ENCODE measurements at places on chromosomes 6 and 20. TPM values are rescaled to one million over a fixed set of nuclear protein-coding genes. Genes with fewer than 3 reads are reported as not detected.
A peak's percentile ranks its signal among the peaks of the same experiment; 100 is the strongest.

GRCh38 chr6:79536585-79536953, 661 bp downstream of the LCA5 start:
- peak; percentile 66 for DNase-seq

GRCh38 chr20:54134445-54135220, 39.2 kb downstream of the CYP24A1 start:
- no peak for DNase-seq

ARFGEF2 gene
- 19.2 TPM for polyA plus RNA-seq

- DNase-seq: peak; percentile 18
These were observed 315.9 kb downstream of the TFAP2A start for GRCh38 chr6:10098756-10099528.

ADGRF4 gene
- polyA plus RNA-seq: 0.26 TPM

LMBRD1 gene
- polyA plus RNA-seq: 86.1 TPM

DNA sequence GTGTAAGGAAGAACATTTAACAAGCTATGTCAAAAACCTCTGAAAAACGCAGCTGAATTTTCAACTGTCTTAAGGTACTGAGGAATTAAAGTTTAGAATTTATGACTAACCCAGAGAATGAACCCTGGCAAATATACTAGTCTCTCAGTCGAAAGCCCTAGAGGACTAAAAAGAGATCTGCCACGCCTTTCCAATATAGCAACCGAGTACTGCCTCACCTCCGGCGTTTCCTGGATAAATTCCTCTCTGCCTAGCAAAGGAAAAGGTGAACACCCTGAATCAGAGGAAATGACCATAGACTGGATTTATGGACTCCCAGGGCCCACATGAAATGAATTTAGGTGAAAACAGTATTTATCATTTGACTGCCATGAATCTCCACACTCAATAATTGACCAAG, 12.0 kb upstream of the OR2B2 start:
- no peak for DNase-seq

GRCh38 chr20:49591217-49591865, 23.4 kb upstream of the PTGIS start:
- no peak for DNase-seq

MEP1A gene
- 0.28 TPM for polyA plus RNA-seq

- no peak for DNase-seq
These were observed 447.5 kb upstream of the HSF2 start for GRCh38 chr6:121951918-121952379.

DLK2 gene
- 1.8 TPM for polyA plus RNA-seq

DNA sequence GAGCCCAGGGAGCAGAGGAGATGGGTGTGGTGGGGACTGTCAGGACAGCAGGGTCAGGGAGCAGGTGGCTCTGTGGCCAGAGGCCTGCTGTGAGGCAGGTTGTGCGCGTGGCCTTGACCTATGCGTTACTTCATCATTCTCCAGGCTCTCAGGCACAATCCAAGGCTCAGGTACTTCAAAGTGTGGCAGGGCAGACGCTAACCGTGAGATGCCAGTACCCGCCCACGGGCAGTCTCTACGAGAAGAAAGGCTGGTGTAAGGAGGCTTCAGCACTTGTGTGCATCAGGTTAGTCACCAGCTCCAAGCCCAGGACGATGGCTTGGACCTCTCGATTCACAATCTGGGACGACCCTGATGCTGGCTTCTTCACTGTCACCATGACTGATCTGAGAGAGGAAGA, 535 bp downstream of the NCR2 start:
- no peak for DNase-seq

HLA-F gene
- 17.7 TPM for polyA plus RNA-seq

DNA sequence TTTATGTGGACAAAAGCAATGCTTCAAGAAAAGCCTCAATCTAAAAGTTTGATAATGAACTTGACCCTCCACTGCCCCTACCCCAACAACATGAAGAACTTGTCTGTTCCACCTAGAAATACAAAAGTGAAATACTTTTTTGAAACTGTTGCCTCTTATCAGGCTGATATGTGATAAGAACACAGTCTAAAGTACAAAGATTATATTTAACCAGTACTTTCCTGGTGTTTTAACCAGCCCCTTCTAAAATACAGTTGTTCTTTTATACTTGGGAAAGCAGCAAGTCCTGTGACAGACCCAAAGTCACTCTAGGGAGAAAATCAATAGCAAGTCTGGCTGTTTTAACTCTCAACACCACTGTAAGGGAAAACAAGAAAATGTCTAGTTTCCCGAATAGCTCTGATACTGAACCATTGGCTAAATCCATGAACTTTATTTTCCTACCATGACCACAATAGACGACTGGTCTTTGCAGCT, 6.6 kb downstream of the OARD1 start:
- no peak for DNase-seq

MICA gene
- 13.5 TPM for polyA plus RNA-seq

DNA sequence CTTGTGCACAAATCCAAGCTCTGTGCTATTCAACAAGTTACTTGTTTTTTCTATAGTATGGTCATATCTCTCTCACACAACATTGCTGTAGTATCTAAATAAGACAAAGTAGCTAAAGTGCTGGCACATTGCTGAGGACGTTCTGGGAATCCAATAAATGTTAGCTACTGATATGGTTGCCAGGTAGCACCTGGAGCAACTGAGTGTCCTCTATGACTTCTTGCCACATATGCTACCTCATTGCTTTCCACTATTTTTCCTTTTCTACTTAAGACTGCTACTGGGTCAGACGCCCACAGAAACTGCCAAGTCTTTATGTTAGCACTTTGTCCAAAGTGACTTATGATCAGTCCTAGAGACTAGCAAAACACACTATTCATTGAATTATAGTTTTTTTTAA, 85.3 kb downstream of the SYCP2 start:
- no peak for DNase-seq

- no peak for DNase-seq
These were observed 84.3 kb upstream of the TAB2 start for GRCh38 chr6:149233056-149233715.

DNA sequence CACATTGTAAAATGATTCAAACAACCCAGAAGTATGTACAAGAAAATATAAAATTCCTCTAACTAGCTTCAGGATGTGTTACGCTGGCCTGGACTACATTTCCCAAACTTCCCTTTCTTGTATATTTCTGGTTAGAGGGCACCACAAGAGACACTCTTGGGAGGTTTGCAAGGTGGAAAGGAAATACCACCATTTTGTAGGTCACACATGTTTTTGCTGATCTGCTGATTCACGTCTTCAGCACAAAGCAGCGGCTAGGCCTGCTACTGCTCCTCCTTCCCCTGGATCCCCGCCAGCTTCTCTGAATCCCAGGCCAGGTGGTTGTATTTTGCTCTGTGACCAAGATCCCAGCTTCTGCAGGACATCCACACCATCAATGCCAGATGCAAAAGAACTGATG, 104.2 kb downstream of the AGPAT4 start:
- DNase-seq: no peak

DNA sequence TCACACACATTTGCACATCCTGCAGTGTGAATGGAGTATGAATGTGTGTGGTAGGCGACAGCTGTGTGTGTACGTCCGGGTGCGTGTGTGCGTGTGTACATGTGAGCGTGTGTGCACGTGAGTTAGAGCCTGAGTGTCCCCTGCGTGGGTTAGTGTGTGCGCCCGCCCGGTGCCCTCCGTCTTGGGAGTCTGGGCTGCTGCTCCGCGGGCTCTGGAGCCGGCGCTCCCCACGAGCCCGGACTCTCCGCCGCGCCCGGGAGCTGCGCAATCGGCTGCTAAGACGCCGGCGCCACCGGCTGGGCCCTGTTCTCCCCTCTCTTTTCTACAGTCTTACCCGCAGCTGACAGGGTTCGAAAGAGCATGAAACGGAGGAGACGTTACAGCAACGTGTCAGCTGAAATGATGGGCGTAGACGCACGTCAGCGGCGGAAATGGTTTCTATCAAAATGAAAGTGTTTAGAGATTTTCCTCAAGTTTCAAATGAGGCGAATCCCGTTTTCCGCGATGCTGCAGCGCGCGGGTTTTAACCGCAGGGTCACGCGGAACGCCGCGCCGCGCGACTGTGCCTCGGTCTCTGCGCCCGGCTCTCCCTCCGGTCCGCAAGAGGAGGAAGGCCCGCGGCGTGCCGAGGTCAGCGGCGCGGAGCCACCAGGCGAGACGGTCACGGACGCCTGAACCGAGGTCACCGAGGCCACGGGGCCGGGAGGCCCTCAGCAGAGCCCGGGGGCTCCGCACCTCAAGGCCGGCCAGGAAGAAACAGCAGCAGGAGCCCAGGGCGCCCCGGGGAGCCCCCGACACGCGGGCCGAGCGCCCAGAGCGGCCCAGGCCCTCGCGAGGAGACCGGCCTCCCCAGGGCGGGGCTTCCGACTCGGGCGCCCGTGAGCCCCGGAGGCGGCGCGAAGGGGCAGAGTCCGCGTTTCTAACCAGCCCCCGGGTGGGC, 95.3 kb upstream of the BHLHE23 start:
- DNase-seq: peak; percentile 40

DNA sequence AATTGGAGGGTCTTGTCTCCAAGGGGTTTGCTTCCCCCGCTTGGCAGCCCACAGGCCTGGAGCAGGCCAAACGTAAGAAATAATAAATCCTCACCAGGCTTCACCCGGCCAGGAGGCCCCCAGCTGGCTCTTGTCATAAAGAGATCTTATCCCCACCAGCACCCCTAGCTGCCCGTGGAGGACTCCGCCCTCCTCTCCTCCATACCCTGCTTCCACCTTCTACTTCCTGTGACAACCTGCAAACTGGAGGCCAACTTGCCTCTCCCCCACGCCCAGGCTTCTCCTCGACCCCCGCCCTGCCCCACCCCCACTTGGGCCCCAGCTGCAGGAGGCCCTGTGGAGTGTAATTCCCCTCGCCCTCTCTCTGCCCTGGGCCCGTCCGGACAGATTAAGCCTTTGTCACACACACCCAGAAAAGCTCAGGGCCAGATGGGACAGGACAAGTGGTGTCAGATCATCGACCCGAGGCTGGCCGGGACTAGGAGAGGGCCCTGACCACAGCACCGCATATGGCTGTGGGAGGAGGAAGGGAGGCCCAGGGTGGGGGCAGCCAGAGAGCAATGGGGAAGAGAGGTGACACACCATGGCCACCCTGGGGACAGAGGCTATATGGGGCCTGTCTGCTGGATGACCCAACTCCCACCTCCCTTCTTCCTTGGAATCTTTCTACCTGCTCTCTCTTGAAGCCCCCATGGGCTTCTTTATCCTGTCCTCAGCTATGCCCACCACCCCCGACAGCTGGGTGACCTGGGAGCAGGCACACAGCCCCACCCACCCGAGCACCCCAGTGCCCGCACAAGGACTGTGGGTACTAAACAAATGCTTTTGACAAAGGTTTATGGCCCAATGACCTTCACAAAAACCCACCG, 3.9 kb downstream of the NOL4L start:
- no peak for DNase-seq

BANF2 gene
- not detected for polyA plus RNA-seq

GRCh38 chr20:47776639-47777038, 8.6 kb downstream of the SULF2 start:
- DNase-seq: no peak

DNA sequence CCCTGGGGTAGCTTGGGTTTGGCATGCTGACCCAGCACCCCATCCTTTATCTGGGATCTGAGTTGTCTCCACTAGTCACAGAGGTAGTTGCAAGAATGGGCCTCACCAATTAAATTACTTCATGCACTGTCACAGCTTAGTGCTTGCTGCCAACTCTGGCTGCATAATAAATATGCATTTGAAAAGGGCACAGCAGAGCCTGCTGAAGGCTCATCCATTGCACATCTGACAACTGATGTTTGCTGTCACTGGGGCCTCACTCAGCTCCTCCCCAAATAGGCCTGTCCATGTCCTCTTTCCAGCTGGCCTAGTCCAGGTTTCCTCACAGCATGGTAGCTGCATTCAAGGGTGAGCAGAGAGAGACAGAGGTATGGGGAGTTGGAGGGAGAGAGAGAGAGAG, 13.3 kb upstream of the NXT1 start:
- DNase-seq: no peak

- DNase-seq: no peak
These were observed 27.6 kb upstream of the MCUR1 start for GRCh38 chr6:13841936-13842335.

DNA sequence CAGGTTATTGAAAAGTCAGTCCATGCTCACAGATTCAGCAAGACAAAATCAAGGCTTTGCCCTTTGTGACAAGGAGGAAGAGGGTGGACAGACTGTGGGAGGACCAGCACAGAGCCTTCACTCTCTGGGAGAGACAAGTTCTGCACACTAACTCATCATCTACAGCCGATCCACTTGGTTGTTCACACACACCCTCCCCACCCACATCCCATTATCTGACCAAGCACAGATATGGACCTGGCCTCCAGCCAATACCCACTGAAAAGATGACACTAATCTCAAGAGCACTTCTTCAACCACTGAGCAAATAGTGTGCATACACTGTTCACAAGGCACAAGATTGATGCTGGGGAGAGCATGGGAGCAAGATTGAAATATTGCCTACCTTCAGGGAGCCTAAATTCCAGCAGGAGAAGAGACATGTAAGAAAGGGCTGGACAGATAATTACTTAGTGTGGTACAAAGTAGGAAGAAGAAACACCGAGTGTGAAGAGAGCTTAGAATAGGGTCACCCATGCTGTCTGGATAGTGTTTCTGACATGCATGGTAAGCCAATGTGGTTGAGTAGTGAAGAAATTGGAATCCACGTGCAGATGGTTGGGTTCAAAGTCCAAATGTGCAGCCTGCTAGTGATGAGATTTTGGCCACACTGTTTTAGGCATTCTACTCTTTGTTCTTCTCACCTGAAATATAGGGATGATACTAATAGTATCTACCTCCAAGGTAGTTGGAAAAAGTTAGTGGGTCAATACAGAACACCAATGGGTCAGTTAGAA, 21.7 kb upstream of the IL17A start:
- DNase-seq: no peak

DNA sequence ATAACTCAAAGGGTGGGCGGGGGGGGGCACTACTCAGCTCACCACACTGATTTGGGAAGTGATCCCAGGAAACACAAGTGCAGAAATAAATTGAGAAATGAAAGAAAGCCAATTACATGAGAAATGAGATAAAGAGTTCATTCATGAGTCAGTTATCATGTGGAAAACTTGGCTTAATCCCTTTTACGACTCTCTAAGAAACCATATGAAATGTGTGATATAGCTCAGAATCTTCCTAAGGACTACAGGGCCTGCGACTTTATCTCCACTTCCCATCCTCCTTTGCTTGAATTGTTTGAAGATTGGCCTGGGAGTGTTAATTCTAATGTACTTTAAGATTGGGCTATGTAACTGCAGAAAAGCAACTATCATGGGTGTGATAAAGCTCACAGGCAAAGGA, 3.6 kb upstream of the BTN2A2 start:
- DNase-seq: no peak

BTN1A1 gene
- polyA plus RNA-seq: 0.19 TPM

- peak; percentile 27 for DNase-seq
These were observed 82.0 kb upstream of the B3GAT2 start for GRCh38 chr6:71038711-71039344.

GRCh38 chr6:111759331-111759835, 113.9 kb downstream of the FYN start:
- DNase-seq: peak; percentile 31

GRCh38 chr6:133753756-133754155, 135.2 kb upstream of the TCF21 start:
- no peak for DNase-seq

WFDC2 gene
- 30.0 TPM for polyA plus RNA-seq

MOG gene
- not detected for polyA plus RNA-seq

GRCh38 chr6:78192057-78192456, 539.2 kb downstream of the MEI4 start:
- DNase-seq: no peak

- DNase-seq: no peak
These were observed 188.0 kb upstream of the HDDC2 start for GRCh38 chr6:125489579-125490285.

GRCh38 chr6:105015482-105015881, 58.6 kb downstream of the LIN28B start:
- no peak for DNase-seq

GRCh38 chr6:122567034-122567433, 43.2 kb upstream of the PKIB start:
- no peak for DNase-seq

All from right lung (tissue), 10 donors.